ENCODE measurements at places on chromosomes 5 and 9.

DNA sequence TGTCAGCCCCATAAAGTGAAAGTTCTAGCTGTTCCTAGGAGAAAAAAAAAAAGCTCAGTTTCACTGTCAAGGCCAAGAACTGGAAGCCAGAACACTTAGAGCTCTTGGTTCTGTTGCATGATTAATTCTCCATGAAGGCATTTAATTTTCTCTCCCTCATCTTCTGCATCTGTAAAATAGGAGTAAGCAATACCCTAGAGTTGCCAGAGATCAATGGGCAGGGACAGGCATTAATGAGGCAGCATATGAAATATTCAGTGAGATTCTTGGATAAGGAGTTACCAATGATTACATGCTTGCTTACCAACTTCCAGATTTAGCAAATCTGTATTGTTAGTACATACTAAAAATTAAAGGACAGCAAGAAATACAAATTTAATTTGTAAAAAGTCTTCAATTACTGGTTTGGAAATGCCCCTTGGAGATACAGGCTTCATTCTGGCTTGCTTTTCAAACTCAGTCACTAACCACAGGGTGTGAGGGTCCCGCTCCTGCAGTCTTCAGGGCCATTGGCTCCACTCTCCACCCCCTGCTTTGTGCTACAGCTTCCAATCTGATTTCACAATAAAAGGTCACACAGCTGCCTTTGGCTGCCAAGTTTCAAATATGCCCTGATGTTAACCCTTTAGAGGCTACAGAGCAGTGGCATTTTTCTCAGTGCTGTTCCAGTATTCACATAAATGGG is 624.6 kb downstream of the BNC2 start:
- no peak for DNase-seq

DNA sequence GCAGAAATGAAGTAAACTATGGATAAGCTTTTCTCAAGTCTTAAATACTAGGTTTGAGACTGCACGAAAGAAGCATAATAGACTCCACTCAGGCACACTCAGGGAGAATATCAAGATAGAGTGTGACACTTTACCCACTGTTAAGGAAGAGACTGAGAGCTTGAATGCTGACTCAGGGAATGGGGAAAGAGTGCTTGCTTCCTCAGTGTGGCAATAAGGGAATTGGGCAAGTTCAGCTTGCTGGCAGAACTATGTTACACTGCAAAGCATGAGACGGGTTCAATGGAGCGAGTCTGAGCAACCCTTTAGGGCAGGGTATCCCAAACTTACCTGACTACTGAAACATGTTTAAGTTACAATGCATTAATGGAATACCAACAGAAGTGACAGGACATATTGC is 237.7 kb upstream of the MEF2C start:
- no peak for DNase-seq

DNA sequence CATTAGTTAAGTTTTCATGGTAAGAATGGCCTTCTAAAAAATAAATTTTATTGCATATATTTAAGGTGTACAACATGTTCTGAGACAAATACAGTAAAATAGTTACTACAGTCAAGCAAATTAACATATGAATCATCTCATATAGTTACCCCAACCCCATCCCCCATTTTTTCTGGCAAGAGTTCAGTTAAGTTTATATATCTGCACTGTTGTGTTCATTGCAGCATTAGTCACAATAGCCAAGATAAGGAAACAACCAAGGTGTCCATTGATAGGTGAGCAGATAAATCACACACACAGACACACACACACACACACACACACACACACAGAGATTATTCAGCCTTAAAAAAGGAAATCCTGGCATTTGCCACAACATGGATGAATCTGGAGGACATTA is 37.2 kb upstream of the OTULIN start:
- DNase-seq: no peak

GRCh38 chr5:39446231-39446630 is 21.5 kb upstream of the DAB2 start:
- DNase-seq: no peak

- DNase-seq: no peak
Observed at GRCh38 chr5:127957183-127957582, 126.4 kb upstream of the SLC12A2 start.

- no peak for DNase-seq
Observed at GRCh38 chr5:120479066-120479465, 15.0 kb downstream of the PRR16 start.

DNA sequence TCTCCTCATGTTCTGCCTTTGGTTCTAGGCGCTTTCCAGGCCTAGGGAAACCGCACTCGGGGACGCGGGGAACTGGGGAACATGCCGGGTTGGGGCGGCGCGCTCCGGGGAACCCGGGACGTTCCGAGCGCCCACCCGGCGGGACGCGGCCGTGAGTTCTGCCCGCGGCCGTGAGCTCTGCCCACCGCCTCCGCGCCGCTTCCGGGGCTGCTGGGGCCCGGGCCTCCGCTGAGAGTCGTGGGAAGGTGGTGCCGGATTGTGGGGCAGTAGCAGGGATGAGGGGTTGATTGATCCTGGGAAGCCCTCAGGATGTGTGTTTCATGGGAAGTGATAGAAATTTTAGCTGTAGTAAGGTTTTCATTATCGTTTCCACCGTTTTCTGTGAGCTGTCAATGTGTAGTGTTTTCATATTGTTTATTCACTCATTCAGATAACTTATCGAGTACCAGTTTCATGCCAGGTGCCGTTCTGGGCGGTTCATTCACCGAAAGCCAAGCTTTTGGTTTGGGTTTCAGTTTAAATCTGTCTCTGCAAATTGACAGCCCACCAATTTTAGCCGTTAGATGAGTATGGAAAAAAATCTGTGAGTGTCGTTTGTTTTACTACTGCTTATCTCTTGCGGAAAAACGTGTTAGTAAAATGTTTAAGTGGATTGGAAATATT is 657 bp downstream of the MTRR start:
- DNase-seq: peak; percentile 23

- DNase-seq: no peak
Observed at GRCh38 chr9:120928015-120928482, 1.5 kb upstream of the TRAF1 start.

GRCh38 chr9:72129271-72130156 is 19.7 kb upstream of the GDA start:
- DNase-seq: no peak

DNA sequence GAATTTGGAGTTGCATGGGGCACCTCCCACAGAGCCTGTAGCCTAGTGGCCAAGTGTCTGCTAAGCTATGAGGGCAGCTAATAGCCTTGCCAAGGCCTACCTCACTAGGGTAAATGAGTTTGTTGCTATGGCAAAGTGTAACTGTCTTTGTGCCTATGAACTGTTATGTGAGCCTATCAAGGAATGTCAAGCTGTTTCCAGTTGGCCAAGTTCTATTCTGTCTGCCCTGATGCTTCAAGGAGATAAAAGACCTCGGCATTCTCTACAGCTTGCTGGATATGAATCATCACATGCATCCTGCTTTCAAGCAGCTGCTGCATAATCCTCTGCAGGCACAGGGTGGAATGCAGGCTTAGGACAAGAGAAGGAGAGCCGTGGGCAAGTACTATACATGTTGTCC is 69.8 kb upstream of the CCDC112 start:
- DNase-seq: no peak

DNA sequence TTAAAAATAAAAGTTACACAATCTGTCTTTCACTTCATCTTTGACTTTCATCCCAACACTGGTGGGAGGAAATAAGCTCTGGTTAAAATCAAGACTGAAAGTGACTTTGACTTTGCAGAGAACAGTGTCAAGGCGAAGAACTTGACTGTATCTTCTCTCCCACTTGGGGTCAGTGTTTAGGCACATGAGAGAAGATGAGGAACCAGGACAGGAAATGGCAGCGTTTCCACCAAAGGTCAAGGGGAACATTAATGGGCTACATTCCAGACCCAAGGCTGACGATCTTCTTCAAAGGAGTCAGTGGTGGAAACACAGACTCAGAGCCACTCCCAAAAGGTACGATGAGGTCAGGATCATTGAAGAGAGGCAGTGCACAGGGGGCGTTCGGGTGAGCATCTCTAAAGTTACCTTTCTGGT is 409.5 kb downstream of the ARHGEF28 start:
- DNase-seq: peak; percentile 20

GRCh38 chr5:138498376-138498775 is 33.1 kb downstream of the EGR1 start:
- no peak for DNase-seq

DNA sequence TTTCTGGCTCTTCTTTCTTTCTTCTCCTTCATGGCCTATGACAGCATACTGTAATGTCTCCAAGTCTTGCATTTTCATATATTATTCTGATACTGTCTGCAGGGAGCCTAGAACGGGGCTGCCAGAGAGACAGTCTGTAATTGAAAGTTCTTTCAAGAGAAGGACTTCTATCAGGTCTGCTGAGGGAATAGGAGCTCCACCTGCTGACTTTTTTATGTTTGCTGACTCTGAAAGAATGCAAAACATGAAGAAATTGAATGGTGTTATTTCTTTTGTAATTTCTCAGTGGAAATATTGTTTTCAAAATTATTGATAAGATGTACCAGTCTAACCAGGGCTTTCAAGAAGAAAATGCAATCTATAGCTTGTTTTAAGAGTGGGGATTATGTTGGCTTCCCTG is 121.9 kb upstream of the RFX3 start:
- no peak for DNase-seq

- DNase-seq: no peak
Observed at GRCh38 chr9:4927701-4928100, 57.4 kb upstream of the JAK2 start.

GRCh38 chr9:132989414-132989996 is 11.0 kb downstream of the GFI1B start:
- DNase-seq: no peak
